ENCODE measurements at places on chromosomes 12 and 14.

DNA sequence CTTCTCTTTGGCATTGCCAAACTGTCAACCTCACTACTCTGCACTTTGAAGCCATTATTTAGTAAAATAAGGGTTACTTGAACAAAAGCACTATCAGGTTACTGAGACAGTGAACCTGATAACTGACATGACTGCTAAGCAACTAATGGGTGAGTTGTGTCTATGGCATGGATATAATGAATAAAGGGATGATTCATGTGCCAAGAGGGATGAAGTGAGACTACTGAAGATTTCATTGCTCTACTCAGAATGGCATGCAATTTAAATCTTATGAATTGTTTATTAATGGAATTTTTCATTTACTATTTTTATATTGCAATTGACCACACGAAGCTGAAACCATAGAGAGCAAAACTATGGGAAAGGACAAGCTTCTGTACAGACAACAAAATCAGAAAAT is 74.4 kb downstream of the CEP128 start:
- no peak for DNase-seq

- DNase-seq, result no peak
Measured at GRCh38 chr12:113659416-113659815, 187.7 kb upstream of the LHX5 start.

DNA sequence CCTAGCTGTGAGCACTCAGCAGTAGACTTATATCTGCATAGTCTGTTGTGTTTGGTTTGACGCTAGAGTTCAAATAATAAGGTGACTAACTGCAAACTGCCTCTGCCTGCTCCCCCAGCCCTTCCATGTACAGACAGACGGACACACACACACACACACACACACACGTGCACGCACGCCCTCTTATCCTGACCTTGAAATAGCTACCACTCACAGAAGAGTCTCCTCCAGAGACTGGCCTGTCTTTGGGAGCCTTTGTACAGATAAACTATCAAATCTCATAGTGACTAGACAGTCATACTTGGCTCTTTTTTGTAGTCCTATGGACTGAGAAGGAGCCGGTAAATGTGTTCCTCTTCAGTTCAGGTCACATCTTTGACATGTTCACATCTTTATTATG is 158.4 kb downstream of the FBXL14 start:
- DNase-seq, result no peak

DNA sequence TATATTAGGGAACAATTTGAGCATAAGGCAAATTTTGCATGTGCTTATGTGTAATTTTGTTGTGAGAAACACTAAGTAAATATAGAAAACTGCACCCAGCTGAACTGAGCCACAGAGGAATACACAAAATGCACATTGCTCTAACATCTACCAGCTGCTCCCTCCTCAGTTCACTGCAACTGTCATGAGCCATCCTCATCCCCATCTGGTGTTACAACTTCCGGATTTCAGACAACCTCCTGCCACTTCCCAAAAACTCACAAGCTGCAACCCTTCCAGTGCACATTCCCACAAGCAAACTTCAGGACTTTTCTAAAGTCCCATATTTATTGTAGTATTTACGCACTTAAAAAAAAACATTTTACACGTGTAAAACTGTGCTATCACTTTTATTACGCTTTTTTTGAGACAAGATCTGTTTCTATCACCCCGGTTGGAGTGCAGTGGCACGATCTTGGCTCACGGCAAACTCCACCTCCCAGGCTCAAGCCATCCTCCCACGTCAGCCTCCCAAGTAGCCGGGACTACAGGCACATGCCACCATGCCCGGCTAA is 169.1 kb upstream of the TBX3 start:
- no peak for DNase-seq

DNA sequence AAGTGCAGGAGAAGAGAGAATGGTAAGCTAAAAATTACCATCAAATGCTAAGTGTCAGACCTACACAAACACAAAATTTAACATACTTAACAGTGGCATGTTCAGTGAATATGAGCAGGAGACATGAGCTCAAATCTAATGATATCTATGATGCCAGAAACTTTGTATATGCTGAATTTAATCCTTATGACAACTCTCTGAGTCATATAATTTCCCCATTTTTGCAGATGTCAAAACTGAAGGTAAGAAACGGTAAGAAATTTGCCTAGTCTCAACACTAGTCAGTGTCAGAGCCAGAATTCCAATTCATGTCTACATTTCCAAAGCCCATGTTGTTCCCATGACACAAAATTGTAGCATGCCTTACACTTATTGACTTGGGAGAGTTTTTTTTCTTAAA is 375.8 kb downstream of the APAF1 start:
- no peak for DNase-seq

GRCh38 chr14:44612002-44612401 is 104.9 kb upstream of the FSCB start:
- DNase-seq, result no peak

GRCh38 chr14:63713764-63714163 is 14.1 kb downstream of the SGPP1 start:
- DNase-seq, result no peak

GRCh38 chr12:82963956-82964355 is 277.2 kb downstream of the TMTC2 start:
- no peak for DNase-seq

DNA sequence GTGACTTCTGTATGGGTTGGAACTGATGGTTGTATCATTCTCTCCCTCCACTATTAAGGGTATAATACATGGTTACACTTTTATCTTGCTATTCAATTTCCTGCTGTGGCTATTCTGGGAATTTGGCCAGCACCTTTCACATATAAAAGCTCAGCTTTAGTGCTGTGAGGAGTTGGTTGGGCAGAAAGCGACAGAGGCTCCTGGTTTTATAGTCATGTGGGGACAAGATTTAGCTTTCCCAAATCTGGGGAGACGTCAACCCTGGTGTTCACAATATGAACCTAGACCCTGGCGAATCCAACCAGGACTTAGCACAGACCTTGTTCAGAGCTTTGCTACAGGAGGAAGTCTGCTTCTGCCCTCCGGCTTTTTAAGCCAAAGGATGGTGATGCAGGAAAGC is 36.5 kb downstream of the FOS start:
- DNase-seq, result no peak

Data from iPS-NIHi11 (cell line).